Thoracic aorta (tissue), 2 donors: ENCODE measurements at places on chromosomes 11 and 22. TPM values are rescaled to one million over a fixed set of nuclear protein-coding genes. Genes with fewer than 3 reads are reported as not detected.

DNA sequence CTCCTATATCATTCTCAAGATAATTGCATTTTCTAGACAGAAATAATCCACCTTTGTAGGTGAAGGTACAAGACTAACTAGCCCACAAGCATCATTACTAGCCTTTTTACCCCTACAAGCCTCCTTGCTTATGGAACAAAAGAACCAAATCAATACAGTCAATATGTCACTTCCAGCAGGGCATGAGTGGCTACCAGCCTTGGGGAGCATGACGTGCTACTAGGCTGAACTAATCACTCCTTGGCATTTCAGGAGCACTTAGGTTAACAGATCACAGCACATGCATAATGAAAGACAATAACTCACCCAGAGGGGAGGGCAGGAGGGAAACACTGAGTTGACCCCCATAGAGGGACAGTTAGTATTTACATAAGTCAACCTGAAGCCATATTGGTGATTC is 2.7 kb downstream of the DRD2 start:
- no peak for DNase-seq

GRCh38 chr22:45647532-45648225 is 24.0 kb upstream of the ATXN10 start:
- no peak for DNase-seq

The MEI1 gene
- total RNA-seq = 3.8 TPM

The NRGN gene
- 17.5 TPM for total RNA-seq

DNA sequence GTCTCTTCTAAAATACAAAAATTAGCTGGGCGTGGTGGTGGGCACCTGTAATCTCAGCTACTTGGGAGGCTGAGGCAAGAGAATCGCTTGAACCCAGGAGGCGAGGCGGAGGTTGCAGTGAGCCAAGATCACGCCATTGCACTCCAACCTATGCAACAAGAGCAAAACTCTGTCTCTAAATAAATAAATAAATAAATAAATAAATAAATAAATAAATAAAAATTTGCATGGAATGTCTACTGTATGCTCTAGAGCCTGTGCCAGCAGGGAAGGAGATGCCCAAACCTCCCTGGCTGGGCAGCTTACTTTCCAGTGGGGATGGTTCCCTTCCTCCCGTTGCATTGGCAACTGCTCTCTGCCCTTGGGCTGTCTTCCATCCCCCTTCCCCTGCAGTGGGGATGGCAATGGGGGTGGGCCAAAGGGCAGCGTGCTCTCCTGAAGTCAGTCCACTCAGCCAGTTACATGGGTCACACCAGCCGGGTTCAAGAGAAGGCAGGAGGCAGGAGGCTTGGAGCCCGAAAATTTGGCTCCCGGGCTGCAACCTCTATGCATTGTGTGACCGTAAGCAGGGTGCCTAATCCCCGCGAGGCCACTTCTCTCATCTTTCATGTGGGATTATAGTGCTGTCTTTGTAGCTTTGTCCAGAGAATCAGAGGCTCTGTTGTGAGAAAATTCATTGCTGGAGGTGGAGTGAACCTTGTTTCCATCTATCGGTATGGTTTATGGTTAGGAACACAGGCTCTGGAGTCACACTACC is 1.4 kb upstream of the LRRC10B start:
- DNase-seq = no peak

The PIH1D2 gene
- total RNA-seq = 2.2 TPM

DNA sequence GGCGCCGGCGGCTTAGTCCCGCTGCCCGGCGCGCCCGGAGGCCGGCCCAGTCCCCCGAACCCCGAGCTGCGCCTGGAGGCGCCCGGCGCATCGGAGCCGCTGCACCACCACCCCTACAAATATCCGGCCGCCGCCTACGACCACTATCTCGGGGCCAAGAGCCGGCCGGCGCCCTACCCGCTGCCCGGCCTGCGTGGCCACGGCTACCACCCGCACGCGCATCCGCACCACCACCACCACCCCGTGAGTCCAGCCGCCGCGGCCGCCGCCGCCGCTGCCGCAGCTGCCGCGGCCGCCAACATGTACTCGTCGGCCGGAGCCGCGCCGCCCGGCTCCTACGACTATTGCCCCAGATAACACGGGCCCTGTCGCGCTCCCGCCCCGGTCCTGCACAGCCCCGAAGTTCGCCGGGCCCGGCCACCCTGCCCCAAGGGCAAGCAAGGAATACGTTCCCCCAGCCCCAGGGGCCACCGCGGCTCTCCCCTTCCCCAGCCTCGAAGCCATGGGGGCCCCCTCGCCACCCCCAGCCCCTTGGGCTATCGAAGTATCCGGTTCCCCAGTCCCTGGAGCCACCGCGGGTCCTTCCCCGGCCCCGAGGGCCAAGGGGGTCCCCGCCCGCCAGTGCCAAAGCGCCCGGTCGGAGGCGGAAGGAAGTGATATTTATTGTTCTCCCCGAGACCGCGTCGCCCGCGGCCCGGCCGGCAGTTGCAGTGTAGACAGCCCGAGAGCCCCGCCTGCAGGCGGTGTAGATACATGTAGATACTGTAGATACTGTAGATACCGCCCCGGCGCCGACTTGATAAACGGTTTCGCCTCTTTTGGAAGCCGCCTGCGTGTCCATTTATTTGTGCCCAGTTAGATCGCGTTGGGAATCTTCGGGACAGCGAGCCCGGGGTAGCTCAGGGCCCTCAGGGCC is 6.2 kb downstream of the TBX1 start:
- DNase-seq = no peak

The P2RY6 gene
- total RNA-seq = 7.7 TPM

DNA sequence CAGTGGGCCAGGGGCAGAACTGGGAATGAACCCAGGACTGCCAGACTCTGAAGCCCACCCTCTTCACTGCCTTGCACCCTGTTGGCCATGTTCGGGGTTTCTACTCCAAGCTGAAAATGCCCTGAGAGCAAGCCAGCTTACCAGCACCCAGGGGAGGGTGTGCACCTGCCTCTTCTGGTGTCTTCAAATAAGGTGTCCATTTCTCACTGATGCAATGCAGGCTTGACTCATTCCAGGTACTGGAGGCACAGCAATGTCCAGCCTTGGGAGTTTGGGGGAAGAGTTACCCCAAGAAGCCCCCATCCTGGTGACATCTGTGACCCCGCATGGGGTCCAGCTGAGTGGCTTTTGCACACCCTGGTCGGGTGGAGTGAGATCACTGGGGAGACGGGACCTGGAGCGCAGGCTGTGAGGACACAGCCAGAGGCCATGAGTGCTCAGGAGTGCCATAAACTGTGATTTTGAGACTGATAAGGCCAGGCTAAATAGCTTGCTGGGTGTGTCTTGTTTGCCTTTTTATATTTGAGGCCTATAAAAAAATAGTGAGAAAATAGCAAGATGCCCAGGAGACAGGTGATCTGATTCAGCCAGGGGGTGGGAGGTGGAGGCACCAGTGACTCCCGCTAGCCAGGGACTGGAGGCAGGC is 4.6 kb upstream of the CERK start:
- no peak for DNase-seq

DNA sequence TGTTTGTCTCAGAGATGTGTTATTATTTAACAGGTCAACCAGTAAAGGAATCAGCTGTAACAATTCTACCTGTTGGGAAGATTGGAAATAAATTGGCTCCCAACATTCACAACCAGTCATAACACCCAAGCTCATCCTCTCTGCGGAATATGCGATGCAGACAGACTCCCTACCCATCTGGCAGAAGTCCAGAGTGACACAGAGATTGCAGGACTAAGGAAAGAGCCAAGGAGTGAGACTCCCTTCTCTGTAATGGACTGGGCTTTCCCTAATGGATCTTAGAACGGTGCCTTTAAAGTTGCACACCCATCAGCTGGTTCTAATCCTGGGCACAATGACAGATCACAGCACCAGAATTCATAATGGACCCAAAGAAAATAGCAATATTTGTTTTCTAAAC is 27.8 kb upstream of the UBASH3B start:
- DNase-seq = no peak

The BDNF gene
- 4.7 TPM for total RNA-seq

The FAT3 gene
- 20.8 TPM for total RNA-seq

The CCDC73 gene
- not detected for total RNA-seq

DNA sequence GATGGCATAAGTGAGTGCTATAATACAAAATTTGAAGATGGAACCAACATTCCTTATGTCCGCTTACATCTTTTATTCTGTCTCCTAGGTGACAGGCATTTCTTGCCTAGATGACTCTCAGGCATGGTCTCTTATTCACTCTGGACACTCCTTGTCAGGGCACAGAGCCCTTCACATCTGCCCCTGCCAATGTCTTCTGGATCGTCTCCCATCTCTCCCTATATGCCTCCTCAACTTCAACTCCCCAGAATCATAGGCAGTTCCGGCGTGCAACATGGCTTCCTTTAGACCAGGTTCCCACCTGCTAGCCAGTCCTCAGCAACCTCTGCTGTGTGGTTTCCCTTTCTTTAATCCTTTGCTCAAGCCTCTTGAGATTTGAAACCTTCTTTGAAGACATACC is 300.9 kb downstream of the TENM4 start:
- DNase-seq = no peak

The GALR3 gene
- not detected for total RNA-seq

DNA sequence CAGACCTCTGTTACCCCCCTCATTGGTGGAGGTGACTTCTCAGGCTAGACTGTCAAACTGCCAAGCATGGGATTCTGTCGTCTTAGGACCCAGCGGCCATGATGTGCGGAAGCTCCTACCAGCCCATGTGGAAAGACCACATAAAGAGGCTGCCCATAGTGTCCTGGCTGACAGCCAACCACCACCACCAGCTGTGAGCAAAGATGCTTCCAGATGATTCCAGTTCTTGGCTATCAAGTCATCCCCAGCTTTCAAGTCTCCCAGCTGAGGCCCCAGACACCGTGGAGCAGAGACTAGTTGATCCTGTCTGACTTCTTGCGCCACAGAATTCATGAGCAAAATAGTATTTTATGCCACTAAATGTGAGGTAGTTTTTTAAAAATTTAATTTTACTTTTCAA is 32.9 kb downstream of the SCUBE1 start:
- DNase-seq = no peak

DNA sequence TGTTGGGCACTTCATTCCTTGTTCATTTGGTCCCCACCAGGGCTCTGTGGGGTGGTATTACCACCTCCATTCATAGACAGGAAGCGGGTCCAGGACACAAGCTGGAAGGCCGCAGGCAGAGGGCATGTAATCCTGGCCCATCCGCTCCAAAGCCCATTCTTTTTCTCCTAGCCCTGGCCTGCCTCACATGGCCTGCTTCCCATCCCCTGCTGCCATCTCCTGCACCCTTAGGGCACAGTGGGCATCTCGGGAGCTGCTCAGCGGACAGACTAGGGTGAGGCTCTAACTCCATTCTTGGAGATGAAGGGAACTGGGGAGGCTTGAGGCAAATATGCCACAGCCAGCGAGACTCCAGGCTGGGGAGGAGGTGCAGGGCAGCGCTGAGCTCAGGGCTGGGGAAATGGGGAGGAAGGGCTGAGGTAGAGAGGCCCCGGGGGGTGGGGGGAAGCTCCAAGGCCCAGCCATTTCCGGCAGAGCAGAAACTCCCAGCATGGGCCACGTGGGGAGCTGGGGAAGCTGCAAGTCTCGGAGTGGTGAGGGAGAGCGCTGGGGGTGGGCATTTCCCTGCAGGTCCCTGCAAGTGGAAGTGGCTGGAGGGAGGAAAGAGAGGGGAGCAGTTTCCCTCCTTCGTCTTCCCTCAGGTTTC is 14.3 kb upstream of the BCL9L start:
- DNase-seq = no peak

- DNase-seq = no peak
These were observed 432.9 kb upstream of the CNTN5 start for GRCh38 chr11:98587884-98588283.

DNA sequence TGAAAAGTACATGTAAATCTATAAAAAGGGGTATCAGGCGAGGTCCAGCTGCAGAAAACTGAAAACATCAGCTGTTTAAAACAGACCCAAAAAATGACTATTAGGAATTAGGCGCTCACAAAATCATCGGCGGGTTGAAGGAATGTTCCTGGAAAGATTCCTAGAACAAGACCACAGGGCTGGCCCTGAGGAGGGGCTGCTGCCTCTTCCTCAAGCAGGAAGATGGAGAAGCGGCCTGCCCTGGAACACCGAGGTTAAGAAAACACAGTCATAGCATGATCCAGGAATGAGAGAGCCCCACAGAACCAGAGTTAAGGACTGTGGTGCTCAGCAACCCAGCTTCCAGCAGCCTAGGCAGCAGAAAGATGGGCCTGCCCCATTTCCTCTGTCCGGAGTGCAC is 78.4 kb downstream of the C11orf91 start:
- DNase-seq = no peak

DNA sequence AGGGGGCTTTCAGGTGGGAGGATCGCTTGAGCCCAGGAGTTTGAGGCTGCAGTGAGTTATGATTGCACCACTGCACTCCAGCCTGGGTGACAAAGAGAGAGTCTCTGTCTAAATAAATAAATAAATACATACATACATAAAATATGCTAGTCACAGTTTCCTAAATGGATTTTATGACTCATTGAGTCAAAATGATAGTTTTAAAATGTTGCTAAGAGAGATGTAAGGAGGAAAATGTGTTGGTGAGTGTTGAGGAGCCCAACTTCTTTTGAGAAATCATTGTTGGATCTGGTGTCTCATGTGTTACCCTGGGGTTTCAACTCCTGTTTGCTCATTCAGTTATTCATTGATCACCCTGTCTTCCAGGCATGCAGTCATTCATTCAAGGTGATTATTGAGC is 21.0 kb downstream of the PARVB start:
- DNase-seq = no peak

GRCh38 chr11:94203070-94203469 is 74.4 kb downstream of the PANX1 start:
- no peak for DNase-seq

The ABCC8 gene
- total RNA-seq = 0.42 TPM

DNA sequence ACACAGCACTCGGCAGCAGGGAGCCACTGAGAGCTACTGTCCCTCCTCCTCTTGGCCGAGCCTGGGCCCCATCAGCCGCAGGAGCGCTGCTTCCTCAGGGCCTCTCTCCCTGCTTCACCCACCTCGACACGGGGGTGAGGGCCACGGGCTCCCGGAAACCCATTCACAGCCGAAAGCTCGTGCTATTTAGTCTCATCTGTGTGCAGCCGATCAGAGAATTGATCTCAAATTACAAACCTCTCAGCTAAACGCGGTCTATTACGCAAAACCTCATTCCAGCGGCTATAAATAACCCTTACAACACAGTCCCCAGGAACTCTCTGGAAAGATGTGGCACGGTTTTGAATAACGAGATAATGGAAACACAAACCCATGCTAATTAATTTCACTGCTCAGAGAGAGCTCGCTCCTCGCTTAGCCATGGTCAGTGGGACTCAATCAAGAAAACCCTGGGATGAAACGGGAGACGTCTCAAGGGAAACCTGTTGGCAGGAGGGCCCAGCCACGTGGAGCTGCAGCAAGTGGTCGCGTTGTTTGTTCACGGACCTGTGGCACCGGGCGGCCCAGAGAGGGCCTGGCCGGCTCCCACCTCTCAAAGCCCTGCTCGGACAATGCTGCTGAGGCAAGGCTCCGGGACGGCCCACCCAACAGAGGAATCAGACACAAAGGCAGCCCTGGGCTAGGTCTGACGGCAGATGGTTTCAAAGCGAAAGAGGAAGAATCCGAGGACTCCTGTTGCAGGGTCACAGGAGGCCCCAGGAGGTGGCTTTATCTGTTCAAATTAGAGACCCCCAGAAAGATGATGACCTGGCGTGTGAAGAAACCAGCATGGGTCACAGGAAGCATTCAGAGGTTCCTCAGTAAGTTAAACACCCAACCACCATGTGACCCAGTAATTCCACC is 210.5 kb downstream of the CTTN start:
- DNase-seq = no peak

The TRPC6 gene
- 2.7 TPM for total RNA-seq
